Fibroblast of skin of back (primary cell): ENCODE measurements at places on chromosomes 6 and 20.

- DNase-seq: no peak
Observed at GRCh38 chr20:62624325-62624690, 18.0 kb upstream of the SLCO4A1 start.

DNA sequence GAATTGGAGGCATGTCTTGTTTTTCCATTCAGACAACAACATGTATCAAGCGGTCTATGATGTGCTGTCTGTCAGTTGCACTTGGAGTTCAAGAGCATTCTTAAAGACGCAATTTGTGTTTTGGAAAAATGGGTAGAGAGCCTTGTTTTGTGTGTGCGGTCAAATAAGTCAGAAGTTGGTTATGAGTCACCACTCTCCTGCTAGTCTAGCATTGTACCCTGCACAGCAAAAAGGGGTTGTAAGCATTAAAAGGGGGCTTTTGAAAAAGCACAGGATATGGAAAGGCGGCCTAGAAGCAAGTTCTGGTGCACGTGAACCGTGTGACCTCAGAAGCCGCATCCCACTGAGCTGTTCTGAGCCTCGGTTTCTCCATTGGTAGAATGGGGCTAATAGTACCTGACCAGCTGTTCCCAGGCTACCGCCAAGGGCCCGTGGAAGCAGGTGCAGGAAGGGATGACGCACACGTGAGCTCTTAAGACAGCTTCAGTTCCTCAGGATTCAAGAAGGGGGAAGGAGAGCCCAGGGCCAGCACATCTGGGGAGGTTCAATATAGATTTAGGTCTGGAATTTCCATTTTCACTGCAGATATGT is 61.6 kb upstream of the SNX9 start:
- DNase-seq: peak; percentile 85

- no peak for DNase-seq
Observed at GRCh38 chr20:653590-654416, 803 bp upstream of the SRXN1 start.

GRCh38 chr6:111939902-111940301 is 66.7 kb upstream of the FYN start:
- DNase-seq: no peak

GRCh38 chr6:225121-225721 is 67.1 kb upstream of the DUSP22 start:
- no peak for DNase-seq
